ENCODE measurements at places on chromosomes 6 and 20.

DNA sequence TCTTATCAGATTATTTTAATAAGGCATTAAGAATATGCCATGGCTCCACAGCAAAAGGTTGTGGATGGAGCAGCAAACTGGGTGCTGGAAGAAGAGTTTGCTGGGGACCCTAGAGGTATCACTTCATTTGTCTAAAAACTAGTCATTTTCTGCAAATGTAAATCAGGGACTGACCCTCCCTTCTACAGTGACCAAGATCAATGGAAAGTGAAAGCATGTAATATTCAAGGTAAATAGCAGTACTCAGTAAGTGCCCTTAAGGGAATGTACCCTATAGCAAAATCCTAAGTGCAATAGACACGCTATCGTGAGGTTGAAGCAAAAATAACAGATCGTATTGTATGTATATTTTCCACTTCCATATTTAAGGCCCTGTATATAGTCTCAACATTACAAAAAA lies 38.7 kb downstream of the TRDN start:
- no peak for DNase-seq

- DNase-seq = peak; percentile 49
Observed at GRCh38 chr6:27280064-27280539, 32.0 kb downstream of the POM121L2 start.

- DNase-seq = no peak
Observed at GRCh38 chr6:135493218-135493961, 4.2 kb downstream of the AHI1 start.

DNA sequence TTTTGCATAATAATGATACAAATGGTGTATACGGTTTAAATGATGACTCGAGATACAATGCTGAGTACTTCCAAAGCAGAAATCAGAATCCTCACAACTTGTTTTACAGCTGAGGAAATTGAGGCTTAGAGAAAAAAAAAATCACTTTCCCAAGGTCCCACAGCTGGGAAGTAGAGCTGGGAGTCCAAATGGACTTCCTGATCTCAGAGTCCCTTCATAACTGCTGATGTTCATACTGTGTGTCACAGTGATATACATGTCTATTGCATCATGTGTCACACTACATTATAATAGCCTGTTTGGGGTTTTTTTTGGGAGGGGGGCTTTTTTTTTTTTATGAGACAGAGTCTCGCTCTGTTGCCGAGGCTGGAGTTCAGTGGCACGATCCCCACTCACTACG lies 8.5 kb downstream of the HM13 start:
- DNase-seq = no peak
